NCI-H1436 (cell line): ENCODE measurements at places on chromosomes 5 and 9.

- peak; percentile 63 for DNase-seq
These were observed 27.9 kb upstream of the RECK start for GRCh38 chr9:36008774-36009300.

GRCh38 chr9:13716601-13717321 lies 437.3 kb upstream of the MPDZ start:
- DNase-seq: no peak

DNA sequence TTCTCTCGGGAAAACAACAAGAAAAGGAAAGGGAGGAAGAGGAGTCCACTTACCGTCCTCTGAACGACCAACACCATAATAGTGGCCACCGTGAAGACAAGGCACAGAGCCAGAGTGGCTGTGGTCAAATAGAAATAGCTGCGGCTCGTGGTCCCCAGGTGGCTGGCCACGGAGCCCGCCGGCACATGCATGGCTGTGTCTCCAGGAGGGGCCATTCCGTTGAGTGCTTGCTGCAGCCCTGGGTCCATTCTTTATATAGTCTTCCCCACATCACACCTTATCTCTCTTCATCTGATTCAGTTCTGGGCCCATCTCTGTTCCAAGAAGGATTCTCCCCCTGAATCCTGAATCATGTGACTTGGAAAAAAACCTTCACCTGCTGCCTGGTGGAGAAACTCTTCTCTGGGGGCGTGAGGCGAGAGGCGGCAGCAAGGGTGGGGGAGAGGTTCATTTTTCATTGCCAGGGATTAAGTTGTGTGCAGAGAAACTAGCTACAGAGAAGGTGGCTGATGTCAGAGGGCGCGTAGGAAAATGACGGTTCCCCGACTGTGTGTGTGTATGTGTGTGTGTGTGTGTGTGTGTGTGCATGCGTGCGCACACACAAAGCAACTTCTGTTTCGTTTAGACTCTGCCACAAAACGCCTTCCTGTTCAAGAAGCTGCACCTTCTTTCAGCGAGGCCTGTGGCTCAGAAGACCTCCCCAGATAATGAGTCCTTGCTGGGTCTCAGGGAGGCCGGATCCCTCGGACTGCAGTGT lies at the start of gene TNFSF8:
TNFSF8 (minus strand) TSS at position 536 of the 757 bp plus-strand sequence; CDS start at position 248, 288 bp downstream.
- no peak for DNase-seq

GRCh38 chr5:137565450-137565849 lies 66.3 kb upstream of the SPOCK1 start:
- DNase-seq: no peak

DNA sequence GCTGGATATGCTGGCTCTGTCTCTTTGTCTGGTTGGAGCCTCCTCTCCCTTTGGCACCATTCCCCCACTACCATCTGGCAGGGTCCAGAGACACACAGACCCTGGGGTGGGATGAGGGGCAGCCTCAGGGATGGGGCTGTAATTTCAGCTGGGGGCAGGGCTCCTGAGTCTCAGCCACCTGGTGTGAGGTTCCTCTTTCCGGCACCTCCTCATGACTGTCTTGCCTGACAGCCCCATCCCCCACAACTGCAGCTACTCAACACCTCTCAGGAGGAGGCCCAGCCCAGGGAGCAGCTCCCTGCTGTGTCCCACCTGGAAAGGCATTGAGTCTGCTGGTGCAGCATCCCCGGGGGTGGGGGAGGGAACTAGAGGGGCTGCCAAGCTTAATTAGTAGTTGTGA lies 11.7 kb upstream of the RPS14 start:
- DNase-seq: no peak
